ENCODE measurements at places on chromosomes 6 and 20.
A peak's percentile ranks its signal among the peaks of the same experiment; 100 is the strongest.

DNA sequence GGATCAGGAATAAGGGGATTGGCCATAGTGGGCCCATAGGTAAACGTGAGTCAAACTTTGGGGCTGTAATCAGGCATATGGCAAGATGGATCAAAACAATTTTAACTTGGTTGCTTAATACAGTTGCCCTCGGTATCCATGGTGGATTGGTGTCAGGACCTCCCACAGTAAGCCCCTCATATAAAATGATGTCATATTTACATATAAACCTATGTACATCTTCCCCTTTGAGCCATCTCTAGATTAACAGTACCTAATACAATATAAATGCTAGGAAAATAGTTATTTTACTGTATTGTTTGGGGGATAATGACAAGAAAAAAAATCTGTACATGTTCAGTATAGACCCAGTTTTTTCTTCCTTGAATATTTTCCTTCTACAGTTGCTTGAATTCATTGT is 7.4 kb upstream of the ACAT2 start:
- no peak for DNase-seq

- no peak for DNase-seq
Measured at GRCh38 chr6:151690768-151691562, 116.5 kb upstream of the ESR1 start.

DNA sequence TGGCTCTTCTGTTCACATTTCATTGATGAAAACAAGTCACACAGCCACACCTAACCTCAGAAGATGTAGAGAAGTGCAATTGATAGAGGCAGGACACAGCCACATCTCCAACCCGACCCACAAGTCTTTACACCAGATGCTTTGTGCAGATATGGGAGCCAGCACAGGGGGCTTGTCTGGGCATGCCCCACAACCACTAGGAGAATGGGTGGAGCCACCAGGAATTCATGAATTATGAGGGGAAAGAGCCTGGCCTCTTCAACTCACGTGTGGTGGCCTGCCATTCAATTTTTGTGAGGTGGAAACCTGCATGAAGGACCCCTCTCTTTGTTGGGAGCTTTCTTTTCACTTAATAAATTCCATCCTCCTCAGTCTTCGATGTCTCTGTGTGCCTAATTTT is 79.1 kb downstream of the OGFRL1 start:
- no peak for DNase-seq

DNA sequence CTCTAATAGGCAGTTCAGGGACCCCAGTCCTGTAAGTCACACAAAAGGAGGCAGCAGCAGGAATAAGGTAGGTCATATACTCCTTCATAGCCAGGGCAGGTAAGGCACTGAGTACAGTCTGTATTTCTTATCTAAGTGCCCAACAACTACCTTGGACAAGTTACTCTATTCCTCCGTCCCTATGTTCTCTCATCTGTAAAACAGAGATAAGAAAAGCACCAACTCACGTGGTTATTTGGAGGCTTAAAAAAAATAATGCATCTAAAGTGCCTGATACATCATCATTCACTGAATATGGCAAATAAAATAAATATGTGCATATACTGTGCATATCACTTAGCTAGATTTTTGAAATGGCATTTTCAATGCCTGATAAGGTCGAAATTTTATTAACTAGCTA is 298.1 kb upstream of the CDYL start:
- no peak for DNase-seq

- DNase-seq, result peak; percentile 51
Measured at GRCh38 chr6:106098383-106099234, 12.5 kb downstream of the PRDM1 start.

GRCh38 chr6:104698979-104699378 is 160.7 kb downstream of the HACE1 start:
- no peak for DNase-seq

GRCh38 chr6:106546691-106547414 is 82.4 kb downstream of the RTN4IP1 start:
- DNase-seq, result no peak

GRCh38 chr6:73523434-73524123 is 2.7 kb upstream of the EEF1A1 start:
- peak; percentile 61 for DNase-seq

DNA sequence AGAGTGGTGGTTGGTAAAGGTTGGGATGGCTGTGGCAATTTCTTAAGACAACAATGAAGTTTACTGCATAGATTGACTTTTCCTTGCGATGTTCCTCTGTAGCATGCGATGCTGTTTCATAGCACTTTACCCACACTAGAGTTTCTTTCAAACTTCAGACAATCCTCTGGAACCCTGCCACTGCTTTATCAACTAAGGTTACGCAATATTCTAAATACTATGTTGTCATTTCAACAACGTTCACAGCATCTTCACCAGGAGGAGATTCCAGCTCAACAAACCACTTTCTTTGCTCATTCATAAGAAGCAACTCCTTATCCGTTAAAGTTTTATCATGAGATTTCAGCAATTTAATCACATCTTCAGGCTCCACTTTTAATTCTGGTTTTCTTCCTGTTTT is 161.2 kb upstream of the NRSN1 start:
- no peak for DNase-seq

DNA sequence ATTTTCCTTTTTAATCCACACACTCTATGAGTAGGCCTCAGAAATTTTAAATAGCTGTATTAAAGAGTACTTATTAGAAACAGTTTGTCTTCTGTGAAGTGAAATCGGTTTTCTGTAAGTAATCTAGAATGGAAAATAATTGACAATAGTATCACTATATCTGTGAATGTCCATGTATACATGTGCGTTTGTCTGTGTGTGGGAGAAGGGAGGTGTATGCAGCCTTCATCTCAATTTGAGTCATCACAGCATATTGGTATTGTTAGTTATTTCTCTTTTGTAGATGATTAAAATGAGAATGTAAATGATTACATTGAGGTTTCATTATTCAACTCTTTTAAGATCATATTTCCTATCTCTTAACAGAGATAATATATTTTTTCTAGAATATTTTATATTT is 206.0 kb downstream of the EYS start:
- DNase-seq, result no peak

DNA sequence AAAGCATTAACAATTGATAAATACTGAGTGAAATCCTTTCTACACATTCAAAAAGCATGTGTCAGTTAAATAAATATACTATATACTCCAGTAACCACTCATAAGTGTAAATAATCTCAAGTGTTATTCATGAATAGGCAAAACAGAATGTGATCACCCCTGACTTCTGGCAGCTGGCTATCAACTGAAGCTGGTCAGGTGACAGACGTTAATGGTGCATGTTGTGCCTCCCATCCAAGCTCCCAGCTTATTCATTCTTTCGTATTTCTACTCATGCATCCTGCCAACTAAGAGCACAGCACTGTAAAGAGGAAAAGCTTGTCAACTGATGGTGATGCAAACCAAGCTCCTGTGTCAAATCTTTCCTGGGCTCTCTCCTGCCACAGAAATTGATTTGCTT is 7.7 kb downstream of the PSMB1 start:
- DNase-seq, result no peak

DNA sequence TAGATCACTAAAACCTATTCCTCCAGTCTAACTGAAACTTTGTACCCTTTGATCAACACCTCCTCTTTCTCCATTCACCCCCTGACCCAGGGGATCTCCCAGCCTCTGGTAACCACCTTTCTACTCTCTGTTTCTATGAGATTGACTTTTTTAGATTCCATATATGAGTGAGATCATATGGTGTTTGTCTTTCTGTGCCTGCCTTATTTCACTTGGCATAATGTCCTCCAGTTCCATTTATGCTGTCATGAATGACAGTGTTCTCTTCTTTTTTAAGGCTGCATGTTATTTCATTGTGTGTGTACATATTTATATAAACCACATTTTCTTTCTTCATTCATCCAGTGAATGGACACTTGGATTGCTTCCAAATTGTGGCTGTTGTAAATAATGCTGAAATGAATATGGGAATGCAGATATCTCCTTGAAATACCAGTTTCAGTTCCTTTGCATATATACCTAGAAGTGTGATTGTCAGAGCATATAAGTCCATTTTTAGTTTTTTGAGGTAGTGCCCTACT is 57.7 kb downstream of the DHX35 start:
- no peak for DNase-seq

- DNase-seq, result peak; percentile 10
Measured at GRCh38 chr6:137415127-137415833, 78.9 kb downstream of the OLIG3 start.

GRCh38 chr20:50548396-50548795 is 38.2 kb downstream of the PTPN1 start:
- DNase-seq, result no peak

DNA sequence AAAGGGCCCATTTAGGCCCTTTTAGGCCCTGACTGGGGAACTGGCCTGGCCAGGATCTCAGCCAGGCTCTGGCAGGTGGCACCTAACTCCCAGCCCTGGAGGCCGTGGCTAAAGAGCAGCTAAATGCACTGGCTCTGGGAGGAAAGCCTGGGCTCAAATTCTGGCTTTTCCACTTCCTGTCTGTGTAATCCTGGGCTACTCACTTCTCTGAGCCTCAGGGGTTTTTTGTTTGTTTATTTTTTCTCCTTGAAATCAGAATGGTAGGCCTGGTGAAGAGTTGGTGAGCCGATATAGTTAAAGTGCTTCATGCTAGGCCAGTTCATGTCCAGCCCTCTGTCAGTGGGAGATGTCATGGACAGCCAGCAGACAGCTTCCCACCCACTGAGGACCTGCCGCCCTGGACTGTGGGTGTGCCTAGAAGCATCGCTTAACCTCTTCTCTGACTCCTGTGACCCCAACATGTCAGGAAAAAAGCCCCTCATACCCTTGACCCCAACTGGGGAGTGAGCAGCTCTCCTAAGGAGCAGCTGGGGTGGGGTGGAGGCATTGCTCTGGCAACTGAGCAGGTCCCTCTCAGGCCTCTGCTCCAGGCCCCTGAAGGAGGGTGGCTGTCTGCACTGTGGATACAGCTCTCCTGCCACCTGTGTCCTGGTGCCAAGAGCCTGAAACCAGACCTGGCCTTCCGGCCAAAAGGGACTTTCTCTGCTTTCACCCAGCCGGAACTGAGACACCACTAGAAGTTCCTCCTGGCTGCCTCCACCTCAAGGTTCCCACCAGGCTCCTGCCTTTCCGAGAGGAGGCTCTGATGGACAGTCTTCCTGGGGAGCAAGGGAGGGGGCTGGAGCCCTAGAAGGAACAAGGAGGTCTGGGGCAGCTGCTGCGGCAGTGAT is 57.2 kb upstream of the MYL9 start:
- DNase-seq, result no peak

DNA sequence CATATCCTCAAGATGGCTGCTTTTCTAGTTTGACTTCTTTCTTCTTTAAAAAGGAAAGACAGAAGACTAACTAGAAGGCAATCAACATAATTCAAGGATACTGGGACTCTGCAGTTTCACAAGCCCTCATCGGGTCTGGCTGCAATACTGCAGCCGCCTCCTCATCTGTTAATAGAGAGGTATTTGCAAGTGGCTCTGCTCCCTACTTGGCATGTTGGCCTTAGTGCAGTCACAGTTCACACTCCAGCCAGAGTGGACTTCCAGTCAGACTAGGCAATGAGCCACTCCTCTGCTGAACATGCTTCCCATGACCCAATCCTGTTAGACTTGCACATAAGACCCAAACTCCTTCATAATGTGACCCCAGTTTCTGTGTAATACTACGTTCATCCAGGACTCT is 141.9 kb upstream of the ENPP5 start:
- DNase-seq, result no peak

- no peak for DNase-seq
Measured at GRCh38 chr6:70381417-70381782, 31.9 kb upstream of the FAM135A start.

- DNase-seq, result no peak
Measured at GRCh38 chr6:52616059-52616690, 39.3 kb upstream of the TRAM2 start.

- no peak for DNase-seq
Measured at GRCh38 chr6:81401970-81402690, 350.4 kb downstream of the TENT5A start.

DNA sequence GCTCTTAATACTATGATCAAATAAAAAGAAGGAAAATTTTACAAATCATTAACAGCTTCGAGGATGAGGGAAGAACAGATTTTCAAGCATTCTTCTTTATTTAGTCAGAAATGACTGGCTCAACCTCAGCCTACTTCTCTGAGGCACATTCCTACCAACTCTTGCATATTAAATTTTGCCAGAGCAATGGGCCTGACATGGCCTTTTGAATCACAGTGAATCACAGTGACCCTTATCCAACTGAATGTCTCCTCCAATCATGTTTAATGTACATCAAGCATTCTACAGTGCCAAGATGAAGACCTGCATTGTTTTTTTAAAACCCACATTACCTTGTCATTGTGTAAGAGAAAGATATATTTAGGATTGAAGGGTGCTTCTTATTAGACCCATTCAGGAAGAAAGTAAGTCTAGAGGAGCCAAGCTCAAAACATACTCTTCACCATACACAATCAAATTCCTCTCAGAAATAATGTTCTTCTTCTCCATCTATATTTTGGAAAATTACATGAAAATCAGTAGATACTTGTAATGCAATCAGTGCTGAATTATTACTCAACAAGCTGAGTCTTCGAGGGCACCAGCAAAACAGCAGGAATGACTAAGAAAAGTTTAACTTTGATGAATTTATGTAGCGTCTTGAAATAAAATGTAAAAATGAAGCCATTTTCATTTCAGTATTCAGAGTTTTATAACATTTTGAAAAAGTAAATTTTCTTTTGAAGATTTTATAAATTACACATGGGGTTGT is 44.1 kb upstream of the MOXD1 start:
- no peak for DNase-seq

- no peak for DNase-seq
Measured at GRCh38 chr6:29967379-29968010, 25.2 kb downstream of the HLA-A start.

DNA sequence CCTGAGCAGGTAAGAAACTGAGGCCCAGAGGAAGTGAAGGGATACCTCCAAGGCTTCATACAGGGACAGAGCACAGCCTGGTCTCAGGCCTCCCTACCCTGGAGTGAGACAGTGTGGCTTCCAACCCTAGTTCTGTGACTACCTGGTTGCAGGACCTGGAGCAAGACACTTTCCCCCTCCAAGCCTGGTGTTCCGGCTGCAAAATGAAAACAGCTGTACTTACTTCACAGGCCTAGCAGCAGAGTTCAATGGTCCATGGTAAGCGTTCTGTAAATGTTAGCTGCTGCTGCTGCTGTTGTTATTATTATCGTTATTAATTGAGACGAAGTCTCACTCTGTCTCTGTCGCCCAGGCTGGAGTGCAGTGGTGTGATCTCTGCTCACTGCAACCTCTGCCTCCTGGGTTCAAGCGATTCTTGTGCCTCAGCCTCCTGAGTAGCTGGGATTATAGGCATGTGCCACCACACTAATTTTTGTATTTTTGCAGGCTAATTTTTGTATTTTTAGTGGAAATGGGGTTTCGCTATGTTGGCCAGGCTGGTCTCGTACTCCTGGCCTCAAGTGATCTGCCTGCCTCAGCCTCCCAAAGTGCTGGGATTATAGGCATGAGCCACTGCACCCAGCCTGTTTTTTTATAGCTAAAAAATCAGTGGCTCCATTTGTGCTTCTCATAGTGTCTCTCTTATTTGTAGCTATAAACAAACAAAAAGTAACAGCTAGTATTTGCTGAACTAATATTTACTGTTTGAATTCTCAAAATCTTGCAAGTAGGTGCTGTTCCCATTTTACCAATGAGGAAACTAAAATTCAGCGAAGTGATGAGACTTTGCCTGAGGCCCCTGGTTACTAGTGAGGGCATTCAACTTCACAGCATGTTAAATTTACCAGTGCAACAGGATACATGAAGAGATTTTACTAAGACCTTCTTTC is 41.9 kb downstream of the COX4I2 start:
- DNase-seq, result no peak

GRCh38 chr6:11960909-11961779 is 51.0 kb upstream of the HIVEP1 start:
- DNase-seq, result no peak

- no peak for DNase-seq
Measured at GRCh38 chr6:24851086-24851485, 52.4 kb upstream of the ARMH2 start.

All from stimulated activated CD8-positive, alpha-beta memory T cell treated with anti-CD3 and anti-CD28 coated beads, Interleukin-7, amount 100 ng/mL, for 24 hours (primary cell).